Suppressor macrophage treated with lipopolysaccharide for 1 hour (primary cell): ENCODE measurements at places on chromosomes 1 and 21.
A peak's percentile ranks its signal among the peaks of the same experiment; 100 is the strongest.

DNA sequence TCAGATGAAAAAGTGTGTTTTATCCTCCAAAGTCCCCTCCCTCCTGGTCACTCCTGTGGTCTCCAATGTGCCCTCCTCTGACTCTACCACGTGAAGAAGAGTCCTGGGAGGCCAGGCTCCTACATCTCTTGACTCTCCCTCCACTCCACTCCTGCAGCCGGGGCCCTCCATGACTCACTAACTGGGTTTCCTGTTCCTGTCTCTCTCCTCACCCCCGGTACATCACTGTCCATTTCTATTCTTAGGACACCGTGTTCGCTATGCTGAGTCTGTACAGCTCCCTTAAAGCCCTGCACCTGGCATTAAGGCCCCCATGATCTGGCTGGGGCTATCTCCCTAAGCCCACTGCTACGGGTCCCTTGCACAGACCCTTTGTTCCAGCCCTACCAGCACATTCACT is 93.4 kb downstream of the BCAR3 start:
- DNase-seq = peak; percentile 33

GRCh38 chr21:33688353-33688752 is 46.1 kb downstream of the ITSN1 start:
- no peak for DNase-seq

- no peak for DNase-seq
These were observed 53.5 kb upstream of the PRELP start for GRCh38 chr1:203422116-203422515.

GRCh38 chr21:41250519-41250918 is 66.1 kb upstream of the FAM3B start:
- DNase-seq = no peak

DNA sequence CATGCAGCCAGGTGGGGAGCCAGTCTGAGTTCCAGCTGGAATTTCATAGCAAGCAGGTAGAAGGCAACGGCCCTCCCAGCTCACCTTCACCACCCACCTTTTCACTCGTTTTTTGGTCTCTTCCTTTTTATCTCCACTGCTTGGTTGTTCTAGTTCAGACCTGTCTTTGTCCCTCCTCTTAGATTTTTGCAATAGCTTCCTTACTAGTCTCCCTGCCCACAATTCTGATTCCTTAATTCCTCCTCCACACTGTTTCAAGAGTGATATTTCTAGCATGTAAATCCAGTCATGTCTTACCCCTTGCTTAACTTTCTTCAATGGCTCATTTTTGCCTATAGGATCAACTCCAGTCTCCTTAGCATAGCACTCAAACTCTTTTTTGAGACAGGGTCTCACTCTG is 119.6 kb downstream of the TMEM53 start:
- DNase-seq = no peak

DNA sequence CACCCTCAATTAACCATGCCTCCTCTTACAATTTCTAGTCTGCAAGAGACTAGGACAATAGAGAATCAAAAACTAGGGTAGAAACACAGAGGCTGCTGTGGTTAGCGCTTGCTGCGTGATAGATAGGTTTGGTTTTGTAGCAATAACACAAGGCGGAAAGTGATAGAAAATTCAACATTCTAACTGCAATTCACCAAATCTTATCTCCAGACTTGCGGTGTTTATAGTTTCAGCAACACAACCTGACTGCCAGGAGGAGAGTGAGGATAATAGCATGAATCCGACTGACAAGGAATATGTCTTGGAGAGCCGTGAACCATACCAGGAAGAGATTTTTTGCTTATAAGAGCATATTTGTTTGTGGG is 30.7 kb upstream of the IFNAR2 start:
- no peak for DNase-seq

DNA sequence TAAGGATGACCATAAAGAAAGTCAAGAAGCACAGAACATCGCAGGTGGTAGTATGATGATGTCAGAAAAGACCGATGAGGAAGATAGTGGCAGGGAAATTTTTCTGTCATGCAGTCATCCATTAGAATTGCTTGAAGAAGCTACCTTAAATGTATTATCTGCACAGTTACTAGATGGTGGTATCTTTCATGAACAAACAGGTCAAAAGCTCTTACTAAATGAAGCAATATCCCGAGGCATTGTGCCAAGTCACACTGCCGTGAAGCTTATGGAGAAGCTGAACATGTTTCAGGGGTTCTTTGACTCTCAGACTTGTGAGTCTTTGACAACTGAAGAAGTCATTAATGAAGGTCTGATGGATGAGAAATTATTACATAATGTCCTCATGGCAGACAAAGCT is 128.8 kb downstream of the MACF1 start:
- peak; percentile 9 for DNase-seq

DNA sequence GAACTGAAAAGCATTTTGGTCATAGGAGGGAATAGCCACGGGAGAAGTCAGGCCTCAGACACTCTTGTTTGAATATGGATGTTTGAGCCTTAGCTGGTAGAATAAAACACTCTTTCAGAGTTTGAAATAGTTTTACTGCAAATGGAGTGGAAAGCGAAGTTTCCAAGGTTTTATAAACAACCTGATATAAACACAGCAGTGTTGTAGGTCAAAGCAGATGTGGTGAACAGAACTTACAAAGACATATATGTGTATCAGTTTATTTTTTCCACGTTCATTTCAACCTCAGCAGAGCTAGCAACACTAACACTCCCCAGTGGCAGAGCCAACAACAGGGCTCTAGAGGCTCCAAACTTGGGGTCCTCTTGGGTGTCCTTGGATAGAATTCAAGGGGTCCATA is 89.9 kb downstream of the WLS start:
- no peak for DNase-seq

DNA sequence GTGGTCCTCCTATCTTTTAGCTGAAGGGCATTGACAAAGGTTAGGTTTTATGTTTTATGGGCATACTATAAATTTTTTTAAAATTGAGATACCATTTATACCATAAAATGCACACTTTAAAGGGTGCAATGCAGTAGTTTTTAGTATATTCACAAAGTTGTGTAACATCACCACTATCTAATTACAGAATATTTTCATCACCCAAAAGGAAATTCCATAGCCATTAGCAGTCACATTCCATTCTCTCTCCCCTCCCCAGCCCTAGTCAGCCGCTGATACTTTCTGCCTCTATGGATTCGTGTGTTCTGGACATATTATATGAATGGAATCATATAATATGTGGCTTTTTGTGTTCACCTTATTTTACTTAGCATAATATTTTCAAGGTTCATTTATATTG is 135.8 kb upstream of the B3GALT2 start:
- DNase-seq = no peak

- DNase-seq = no peak
These were observed 2032.3 kb downstream of the MRPL39 start for GRCh38 chr21:23574932-23575331.

DNA sequence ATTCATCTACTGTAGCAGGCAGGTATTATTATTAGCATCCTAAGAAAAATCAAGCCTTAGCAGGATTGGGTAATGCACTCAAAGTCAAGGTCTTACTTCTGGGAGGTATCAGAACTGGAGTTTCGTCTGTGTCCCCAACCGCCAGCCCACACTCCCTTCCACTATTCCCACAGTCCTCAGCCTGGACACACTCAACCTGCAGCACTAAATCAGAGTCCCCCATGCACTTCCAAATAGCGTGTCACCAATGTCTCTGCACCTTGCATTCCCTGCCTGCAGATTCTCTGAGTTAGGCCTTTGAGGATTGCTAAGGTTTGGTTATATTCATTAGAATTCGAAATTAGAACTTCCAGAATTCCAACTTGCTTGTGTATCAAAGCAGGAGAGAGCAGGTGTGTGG is 3.9 kb downstream of the LYPD8 start:
- no peak for DNase-seq

DNA sequence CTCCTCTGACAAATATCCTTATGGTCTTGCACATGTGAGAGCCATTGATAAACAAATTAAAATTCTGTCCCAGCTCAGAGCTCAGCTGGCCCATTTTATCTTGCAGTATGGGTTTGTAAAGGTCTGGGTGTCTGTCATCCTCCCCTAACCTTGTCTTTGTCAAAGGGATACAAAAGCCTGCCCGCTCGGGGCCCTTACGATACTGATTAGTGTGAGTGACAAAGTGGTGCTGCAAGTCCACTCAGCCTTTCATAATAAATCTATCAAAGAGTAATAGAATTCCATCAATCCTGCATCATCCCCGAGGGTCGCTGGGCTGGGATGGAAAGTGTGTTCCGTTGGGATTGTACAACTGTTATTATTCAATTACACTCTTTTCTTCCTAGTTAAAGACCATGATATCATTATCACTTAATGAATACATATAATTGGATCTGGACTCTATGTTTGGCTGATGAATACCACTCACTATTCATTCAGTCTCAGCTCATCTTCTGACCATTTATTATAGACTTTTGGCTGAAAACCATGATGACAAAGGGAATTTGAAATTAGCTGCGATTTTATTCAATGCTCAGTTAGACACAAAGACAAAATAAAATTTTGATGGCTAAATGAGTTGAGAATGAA is 122.5 kb upstream of the FOXD3 start:
- DNase-seq = no peak
